ENCODE measurements at places on chromosomes 16 and 17. TPM values are rescaled to one million over a fixed set of nuclear protein-coding genes. Genes with fewer than 3 reads are reported as not detected.

The TBKBP1 gene
- 9.5 TPM for polyA plus RNA-seq

The IL34 gene
- 4.7 TPM for polyA plus RNA-seq

The RAB37 gene
- polyA plus RNA-seq, result 29.3 TPM

The NOS2 gene
- polyA plus RNA-seq, result 0.21 TPM

The CDC6 gene
- 1.3 TPM for polyA plus RNA-seq

The CLEC3A gene
- 0.21 TPM for polyA plus RNA-seq

The PPM1E gene
- 0.30 TPM for polyA plus RNA-seq

The SECTM1 gene
- 11.7 TPM for polyA plus RNA-seq

The CASKIN1 gene
- polyA plus RNA-seq, result 0.48 TPM

The TEKT5 gene
- polyA plus RNA-seq, result 0.71 TPM

The VAT1L gene
- 0.34 TPM for polyA plus RNA-seq

The KRTAP2-2 gene
- not detected for polyA plus RNA-seq

The NDRG4 gene
- 15.7 TPM for polyA plus RNA-seq

The AGRP gene
- polyA plus RNA-seq, result 0.87 TPM

The PPL gene
- polyA plus RNA-seq, result 14.3 TPM

The ST6GALNAC1 gene
- 1.6 TPM for polyA plus RNA-seq

The PPY gene
- 0.71 TPM for polyA plus RNA-seq

The AATK gene
- polyA plus RNA-seq, result 1.9 TPM

The DNAH17 gene
- polyA plus RNA-seq, result 0.30 TPM

The KRT12 gene
- 1.6 TPM for polyA plus RNA-seq

The THOC6 gene
- 36.8 TPM for polyA plus RNA-seq

The PMFBP1 gene
- 2.1 TPM for polyA plus RNA-seq

The PRR35 gene
- 0.09 TPM for polyA plus RNA-seq

The TMED6 gene
- 1.2 TPM for polyA plus RNA-seq

The AARSD1 gene
- 42.5 TPM for polyA plus RNA-seq

The WDR59 gene
- polyA plus RNA-seq, result 55.9 TPM

The MT1E gene
- 126 TPM for polyA plus RNA-seq

The ABCA10 gene
- polyA plus RNA-seq, result 11.0 TPM

The CETP gene
- 1.8 TPM for polyA plus RNA-seq

The ATP6V0D1 gene
- 44.8 TPM for polyA plus RNA-seq

The FAM171A2 gene
- polyA plus RNA-seq, result 0.39 TPM

The INCA1 gene
- 1.5 TPM for polyA plus RNA-seq

The FOXN1 gene
- 6.5 TPM for polyA plus RNA-seq

The KPNB1 gene
- 91.3 TPM for polyA plus RNA-seq

The SYNGR3 gene
- polyA plus RNA-seq, result 2.7 TPM

The PPP1R9B gene
- polyA plus RNA-seq, result 47.9 TPM

The CDH3 gene
- polyA plus RNA-seq, result 47.5 TPM

The TP53TG3B gene
- not detected for polyA plus RNA-seq

The RHBDL1 gene
- 3.1 TPM for polyA plus RNA-seq

The TMIGD1 gene
- not detected for polyA plus RNA-seq

The MPP2 gene
- polyA plus RNA-seq, result 0.87 TPM

The TNFRSF13B gene
- 2.6 TPM for polyA plus RNA-seq

The SLC5A2 gene
- polyA plus RNA-seq, result 2.8 TPM

The MAPT gene
- 0.84 TPM for polyA plus RNA-seq
